ENCODE measurements at places on chromosomes 11 and 22.

DNA sequence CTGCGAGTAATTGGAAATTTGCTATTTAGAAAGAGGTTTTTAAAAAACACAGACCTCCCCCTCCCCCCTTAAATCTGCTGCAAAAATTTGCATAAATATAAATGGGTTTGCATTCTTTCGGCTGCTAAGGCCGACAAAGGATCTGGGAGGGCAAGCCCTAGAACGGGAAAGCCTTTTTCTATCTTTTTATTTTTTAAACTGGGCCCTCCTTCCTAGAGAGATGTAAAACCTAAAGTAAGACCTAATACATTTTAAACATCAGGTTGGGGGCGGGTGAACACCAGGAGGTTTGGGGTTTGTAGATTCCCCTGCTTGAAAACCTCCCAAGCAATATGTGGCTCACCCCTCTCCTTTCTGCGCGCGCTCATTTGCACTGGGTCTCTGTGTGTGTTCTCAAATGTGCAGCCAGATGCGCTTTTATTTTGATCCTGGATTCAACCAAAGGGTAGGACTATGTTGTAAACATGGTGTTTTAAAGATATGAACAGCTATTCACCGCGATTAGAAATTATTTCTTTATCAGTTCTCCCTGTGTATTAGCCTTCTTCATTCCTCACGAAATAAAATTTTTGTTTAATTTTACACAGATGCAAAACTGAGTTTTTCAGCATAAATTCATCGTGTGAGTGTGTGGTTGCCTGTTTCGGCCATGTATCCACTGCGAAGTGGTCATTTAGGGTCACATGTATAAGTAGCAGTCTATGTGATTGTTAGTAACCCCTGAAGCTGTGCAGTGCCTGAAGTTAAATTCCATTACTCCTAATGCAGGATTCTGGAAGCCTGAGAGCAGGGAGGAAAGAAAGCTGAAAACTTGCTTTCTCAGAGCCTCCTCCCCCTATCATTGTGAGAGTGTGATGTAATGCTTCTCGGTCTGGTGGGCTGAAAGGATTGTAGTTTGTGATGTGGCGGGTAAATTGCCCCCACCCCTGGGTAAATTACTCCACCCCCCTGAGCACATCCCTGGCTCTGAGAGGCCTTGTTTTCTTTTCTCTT is 988 bp downstream of the TNRC6B start:
- no peak for DNase-seq

GRCh38 chr11:72758304-72758689 is 6.1 kb upstream of the ARAP1 start:
- no peak for DNase-seq

DNA sequence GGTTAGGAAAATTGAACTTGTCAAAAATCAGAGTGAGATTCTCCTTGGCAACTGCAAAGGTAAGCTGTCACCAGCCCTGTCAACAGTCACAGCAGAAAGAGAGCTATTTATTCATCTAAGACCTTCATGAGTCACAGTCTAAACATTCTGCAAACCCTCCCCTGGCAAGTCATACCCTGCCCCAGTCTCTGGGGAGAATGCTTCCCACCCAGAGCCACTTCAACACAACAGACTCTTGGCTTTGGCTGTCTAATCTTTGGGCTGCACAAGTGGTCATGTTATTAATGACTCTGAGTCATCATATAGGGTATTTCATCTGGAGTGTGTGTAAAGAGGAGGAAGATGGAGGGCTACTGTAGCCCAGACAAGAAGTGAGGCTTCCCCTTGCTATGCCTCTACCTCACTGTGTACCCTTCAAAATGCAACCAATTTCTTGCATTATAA is 153.4 kb downstream of the CCDC34 start:
- no peak for DNase-seq

DNA sequence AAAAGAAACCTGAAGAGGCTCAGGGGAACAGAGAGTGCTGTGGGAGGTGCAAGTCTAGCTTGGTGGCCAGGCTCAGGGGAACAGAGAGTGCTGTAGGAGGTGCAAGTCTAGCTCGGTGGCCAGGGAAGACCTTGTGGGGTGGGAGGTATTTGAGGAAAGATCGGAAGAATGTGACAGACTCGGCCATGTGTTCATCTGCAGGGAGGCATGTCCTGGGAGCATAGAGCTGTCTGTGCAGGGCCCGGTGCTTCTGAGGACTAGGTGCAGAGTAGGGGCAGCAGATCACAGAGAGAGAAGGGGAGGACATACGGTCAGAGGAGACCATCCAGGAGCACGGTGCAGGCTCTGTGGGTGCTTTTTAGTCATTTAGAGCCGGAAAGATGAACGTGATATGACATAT is 10.8 kb downstream of the IFITM10 start:
- no peak for DNase-seq

DNA sequence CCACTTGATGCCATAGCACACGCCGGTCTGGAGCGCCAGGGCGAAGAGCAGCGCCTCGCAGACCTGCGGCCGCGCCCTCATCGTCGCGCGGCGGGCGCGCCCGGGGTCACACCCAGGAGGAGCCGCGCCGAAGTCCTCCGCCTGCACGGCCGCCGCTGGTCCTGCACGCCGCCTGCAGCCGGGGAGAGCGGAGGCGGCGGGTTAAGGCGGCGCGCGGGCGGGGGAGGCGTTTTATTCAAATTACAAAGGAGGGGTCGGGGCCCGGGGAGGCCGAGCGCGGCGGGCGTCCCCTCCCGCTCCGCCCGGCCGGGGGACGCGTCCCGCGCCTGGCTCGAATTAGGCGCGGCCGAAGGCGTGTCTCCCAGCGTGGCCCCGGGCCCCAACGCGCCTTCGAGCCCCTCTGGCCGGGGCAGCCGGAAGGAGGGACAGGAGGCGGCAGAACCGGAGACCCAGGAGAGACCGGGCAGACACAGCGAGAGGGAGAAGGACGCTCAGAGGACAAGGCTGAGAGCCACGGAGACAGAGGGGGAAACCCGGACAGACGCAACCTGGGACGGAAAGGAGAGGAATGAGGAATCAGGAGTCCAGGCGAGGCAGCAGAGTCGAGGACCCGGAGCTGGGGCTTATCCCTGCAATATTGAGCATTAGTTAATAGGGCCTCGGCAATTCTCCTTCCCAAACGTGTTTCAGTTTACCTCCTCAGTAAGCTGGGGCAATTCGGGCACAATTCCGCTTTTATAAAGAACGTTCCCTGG is at the start of gene WNT11:
TSS of gene WNT11 (minus strand) at position 176 of the 755 bp plus-strand sequence. CDS start at position 81, 95 bp downstream.
- DNase-seq = no peak

DNA sequence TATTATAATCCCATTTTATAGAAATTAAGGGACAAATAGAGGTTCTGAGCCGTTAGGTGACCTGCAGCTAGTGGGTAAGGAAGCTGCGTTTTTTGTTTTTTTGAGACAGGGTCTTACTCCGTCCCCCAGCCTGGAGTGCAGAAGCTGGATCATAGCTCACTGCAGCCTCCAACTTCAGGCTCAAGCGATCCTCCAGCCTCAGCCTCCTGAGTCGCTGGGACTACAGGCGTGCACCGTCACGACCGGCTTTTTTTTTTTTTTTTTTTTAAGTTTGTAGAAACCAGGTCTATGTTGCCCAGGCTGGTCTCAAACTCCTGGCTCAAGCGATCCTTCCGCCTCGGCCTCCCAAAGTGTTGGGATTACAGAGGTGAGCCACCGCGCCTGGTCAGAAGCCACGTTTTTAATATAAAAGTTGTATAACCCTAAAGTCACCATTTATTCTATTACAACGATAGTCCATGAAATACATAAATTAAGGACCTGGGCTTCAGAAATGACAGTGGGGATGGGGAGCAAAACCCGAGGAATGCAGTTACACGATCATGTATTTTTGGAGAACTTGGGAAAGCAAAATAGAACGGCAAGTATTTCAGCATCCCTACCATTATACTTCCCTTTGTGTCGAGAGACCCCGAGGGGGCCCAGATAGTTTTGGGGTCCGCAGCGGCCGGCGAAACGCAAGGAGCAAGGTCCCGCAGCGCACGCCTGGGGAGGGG is 638 bp downstream of the SAAL1 start:
- DNase-seq = no peak

- DNase-seq = no peak
Measured at GRCh38 chr11:97537407-97538150, 1147.8 kb downstream of the JRKL start.

- DNase-seq = no peak
Measured at GRCh38 chr11:995044-995751, 41.3 kb downstream of the MUC6 start.

- no peak for DNase-seq
Measured at GRCh38 chr11:120168960-120169681, 31.2 kb upstream of the TRIM29 start.

DNA sequence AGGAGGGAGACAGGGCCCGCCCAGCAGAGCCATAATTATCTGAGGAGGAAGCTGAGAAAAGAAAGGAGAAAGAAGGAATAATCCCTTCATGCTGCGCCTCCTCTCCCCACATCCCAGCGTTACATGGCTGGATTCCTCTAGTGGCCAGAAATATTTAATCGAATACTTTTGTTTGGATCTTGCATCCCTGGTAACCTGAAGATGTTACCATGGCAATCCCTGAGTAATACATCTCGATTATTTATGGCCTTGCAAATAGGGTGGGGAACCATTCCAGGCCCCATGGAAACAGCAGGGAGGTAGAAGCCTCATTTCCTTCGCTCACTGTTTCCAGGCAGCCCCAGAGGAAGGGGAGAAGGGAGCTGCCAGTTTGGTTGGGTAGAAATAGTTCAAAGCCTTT is 357.7 kb downstream of the BUD13 start:
- no peak for DNase-seq

All from AG04450 (cell line).